ENCODE measurements at places on chromosomes 7 and 10.
A peak's percentile ranks its signal among the peaks of the same experiment; 100 is the strongest.

DNA sequence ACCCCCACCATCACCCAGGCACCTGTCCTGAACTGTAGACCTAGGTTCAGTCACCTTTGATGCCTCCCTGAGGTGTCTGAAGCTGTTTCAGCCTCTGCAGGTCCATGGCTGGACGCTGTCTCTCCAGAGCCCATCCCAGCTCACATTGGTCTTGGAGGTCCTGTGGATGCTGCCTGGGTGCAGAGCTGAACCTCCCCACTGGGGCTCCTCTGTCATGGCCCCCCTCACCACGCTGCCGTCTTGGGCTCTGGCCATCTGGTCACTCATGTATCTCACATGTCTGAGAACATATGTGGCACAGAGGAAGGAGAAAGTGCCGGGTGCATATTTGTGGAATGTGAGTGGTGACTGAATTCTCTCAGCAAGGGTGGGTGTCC is 108.9 kb downstream of the NKX6-2 start:
- DNase-seq, result no peak

DNA sequence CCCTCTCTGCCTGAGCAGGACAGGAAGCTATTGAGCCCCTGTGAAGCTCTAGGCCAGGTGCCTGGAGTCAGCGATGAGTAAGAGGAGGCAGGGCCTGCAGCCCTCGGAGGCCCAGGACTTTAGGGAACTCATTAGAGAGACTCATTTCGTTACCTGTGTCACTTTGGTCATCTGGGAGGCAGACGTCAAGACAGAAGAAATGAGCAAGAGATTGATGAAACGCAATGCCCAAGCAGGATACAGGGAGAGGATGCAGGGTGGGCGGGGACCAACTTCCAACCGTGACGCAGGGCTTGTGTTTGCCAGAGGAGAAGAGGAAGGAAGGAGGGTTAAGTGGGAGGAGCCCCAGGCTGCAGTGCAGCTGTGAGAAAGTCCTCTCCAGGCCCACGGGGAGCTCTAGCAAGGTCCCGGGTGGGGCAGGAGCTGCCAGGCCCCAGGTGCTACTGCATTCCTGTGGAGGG is 26.4 kb upstream of the GNA12 start:
- DNase-seq, result peak; percentile 90

DNA sequence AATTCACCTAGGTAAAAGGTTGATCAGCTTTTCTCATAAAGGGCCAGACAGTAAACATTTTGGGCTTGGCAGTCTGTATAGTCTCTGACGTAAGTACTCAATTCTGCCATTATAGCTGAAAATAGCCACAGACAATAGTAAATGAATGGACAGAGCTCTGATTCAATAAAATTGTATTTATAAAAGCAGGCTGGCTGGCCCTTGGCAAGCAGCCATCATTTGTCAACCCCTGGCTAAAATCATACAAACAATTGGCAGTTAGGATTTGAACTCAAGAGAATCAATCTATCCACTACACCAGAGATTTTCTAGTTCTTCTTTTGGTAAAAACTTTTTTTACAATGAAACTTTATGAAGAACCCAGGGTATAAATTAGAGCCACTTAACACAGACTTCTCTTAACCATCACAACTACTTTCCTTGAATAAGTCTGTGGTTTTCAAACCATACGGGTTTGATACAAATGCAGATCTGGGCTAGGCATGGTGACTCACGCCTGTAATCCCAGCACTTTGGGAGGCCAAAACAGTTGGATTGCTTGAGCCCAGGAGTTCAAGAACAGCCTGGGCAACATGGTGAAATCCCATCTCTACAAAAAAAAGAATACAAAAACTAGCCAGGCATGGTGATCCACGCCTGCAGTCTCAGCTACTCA is 124.5 kb downstream of the SLC16A9 start:
- DNase-seq, result no peak

DNA sequence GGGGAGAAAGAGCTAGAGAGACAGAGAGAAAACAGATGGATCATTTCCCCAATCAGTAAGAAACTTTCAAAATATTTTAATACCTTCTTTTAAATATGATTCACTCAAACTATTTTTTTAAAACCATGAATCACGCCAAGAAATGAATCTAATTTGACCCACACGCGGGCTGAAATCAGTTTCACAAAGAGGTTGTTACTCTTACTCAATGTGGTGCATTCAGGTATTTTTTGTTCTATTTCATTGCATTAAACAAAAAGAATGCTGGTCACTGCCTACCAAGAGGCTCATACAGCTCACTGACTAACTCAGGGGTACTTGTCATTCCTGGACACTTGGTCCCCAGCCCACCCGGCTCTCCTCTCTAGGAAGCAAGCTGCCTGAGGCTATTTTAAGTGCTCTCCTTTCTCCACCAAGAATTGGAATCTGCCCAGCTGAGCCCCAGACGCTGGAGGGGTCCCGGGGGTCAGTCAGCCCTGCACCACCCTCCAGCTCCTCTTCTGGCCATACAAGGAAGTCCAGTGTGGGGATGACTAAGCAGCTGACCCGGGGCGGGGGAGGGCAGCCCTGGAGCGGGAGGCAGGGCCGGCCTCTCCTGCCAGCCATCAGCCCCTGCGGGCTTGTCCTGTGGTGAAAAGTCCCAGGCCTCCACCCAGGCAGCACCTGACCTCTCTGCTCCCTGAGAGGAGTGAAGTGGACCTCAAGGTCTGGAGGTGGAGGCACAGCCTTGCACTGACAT is 21.7 kb upstream of the PFKP start:
- DNase-seq, result no peak

Data from common myeloid progenitor, CD34-positive (primary cell).